Stimulated activated CD4-positive, alpha-beta T cell treated with anti-CD3 and anti-CD28 coated beads, Interleukin-15, amount 100 ng/mL, for 1 hour (primary cell): ENCODE measurements at places on chromosomes 16 and 17.

- no peak for DNase-seq
Observed at GRCh38 chr17:35081638-35082037, 18.1 kb upstream of the RFFL start.

DNA sequence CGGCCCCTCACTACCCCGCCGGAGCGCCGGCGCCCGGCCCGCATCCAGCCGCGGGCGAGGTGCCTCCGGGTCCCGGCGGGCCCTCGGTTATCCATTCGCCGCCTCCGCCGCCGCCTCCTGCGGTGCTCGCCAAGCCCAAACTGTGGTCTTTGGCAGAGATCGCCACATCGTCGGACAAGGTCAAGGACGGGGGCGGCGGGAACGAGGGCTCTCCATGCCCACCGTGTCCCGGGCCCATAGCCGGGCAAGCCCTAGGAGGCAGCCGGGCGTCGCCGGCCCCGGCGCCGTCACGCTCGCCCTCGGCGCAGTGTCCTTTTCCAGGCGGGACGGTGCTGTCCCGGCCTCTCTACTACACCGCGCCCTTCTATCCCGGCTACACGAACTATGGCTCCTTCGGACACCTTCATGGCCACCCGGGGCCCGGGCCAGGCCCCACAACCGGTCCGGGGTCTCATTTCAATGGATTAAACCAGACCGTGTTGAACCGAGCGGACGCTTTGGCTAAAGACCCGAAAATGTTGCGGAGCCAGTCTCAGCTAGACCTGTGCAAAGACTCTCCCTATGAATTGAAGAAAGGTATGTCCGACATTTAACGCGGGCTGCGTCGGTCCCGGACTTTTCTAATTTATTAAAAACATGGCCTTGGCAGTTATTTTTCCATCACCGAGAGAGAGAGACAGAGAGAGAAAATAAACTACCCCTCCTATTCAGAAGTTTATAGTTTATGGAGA is 2.8 kb downstream of the IRX5 start:
- no peak for DNase-seq

- no peak for DNase-seq
Observed at GRCh38 chr17:54237911-54238515, 415.3 kb downstream of the KIF2B start.

- no peak for DNase-seq
Observed at GRCh38 chr17:77419547-77420094, 278.9 kb downstream of the SEC14L1 start.

- no peak for DNase-seq
Observed at GRCh38 chr16:80080287-80080851, 460.4 kb upstream of the DYNLRB2 start.

- no peak for DNase-seq
Observed at GRCh38 chr17:30824002-30824355, 513 bp downstream of the CRLF3 start.

- no peak for DNase-seq
Observed at GRCh38 chr17:40068129-40068581, 5.4 kb downstream of the THRA start.

GRCh38 chr16:74709441-74709877 is 8.8 kb upstream of the MLKL start:
- DNase-seq: peak; percentile 76

DNA sequence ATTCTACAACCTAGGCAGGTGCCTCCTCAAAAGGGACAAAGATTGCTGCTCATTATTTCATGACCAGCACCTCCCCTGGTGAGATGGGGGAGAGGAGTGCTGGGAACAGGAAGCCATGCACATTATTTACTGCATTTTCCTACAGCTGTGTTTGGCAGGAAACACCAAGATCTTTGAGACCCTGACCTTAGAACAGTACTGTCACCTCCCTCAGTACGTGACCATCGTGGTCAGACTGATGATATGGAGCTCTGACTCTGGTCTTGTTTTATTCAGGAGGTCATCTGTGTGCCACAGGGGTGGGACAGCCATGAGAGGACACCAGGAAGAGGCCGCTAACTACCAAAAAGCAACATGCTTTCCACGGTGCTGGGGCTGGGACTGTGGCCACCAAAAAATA is 37.4 kb downstream of the USP22 start:
- no peak for DNase-seq

DNA sequence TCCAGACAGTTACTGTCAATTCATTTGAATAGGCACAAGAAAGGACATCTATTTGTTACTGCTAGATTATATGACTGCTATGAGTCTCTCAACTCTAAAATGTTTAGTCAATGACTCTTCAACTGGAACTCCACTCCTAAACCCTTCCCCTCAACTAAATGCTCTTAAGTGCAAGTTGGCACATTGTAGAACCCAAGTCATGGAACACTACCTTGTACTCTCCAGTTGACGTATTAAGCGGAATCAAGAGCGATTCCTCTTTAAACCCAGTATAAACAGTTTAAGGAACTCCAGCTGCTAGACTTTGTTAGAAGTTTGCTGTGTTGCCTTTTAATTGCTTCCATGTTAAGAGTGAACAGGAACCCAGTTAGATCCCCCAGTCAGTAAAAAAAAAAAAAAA is 44.6 kb downstream of the STH start:
- DNase-seq: no peak

- DNase-seq: no peak
Observed at GRCh38 chr16:83532634-83533033, 275.1 kb upstream of the HSBP1 start.

- DNase-seq: no peak
Observed at GRCh38 chr17:5516060-5516792, 29.9 kb downstream of the MIS12 start.

GRCh38 chr16:81006211-81006812 is 373 bp downstream of the CMC2 start:
- peak; percentile 52 for DNase-seq

DNA sequence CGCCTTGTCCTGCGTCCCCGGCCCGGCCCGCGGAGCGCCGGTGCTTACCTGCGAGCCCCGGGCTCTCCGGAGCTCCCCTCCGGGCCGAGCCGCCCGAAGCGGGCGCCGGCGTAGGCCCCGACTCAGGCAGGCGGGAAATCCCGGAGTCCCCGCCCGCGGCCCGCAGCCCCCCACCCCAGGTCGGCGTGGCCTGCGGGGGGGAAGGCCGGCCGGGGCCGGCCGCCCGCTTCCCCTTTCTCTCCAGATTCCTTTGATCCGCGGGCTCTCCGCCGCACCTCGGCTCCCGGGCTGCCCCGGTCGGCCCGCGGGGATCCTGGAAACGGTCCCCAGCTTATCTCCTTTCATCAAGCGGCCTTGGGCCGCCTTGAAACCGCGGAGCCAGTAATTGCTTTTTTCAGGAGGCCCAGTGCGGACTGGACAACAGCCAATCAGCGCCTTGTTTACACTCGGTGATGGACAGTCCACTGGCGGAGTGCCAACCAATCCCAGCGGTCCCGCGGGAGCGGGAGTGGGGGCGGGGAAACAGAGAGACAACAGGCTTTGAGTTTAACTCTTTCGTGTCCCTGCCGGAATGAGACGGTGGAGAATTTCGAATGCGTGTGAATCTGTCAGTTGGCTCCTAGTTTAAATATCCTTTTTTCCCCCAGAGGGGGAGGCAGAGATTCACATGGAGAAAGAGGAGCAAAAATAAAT is 1.4 kb upstream of the BAHCC1 start:
- DNase-seq: peak; percentile 42

DNA sequence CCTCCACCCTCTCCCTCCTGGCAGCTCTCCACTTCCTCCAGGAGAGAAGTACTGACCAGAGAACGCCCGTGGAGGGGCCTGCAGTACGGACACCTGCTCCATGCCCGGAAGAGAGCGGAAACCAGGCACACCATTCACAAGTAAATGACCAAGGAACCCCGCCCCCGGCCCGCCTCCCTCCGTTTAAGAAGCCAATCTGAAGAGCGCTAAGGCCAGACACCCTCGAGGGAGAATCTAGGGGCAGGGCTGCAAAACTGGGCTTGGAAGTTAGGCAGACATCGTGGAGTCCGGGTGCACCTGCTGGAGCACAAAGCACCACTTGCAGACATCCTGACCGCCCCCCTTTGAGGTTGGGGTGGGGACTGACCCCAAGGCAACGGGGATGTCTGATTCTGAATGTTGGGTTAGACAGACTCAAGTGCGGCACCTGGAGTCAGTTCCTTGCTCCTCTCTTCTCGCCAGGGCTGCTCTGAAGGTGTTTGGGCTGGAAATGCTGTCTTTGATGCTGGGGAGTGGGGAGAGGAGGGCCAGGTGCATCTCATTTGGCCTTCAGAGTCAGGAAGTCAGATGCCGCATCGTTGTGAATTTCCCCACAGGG is 964 bp upstream of the FAAP100 start:
- peak; percentile 59 for DNase-seq

- no peak for DNase-seq
Observed at GRCh38 chr17:40457369-40457768, 14.1 kb downstream of the IGFBP4 start.

DNA sequence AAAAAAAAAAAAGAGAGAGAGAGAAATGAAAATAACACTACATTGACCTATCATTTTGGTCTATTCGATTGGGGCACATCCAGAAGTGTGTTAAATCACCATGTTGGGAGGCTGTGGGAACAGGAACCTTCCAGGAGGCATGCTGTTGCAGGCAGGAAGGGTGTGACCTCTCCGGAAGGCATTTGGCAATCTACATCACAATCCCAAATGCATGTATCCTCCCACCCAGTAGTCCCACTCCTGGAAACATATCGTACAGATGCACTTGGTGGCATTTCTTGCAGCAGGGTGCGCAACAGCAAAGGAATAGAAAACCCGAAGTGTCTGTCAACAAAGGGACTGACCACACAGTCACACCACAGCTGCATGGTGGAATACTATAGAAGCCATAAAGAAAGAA is 7.9 kb downstream of the PLLP start:
- DNase-seq: no peak

DNA sequence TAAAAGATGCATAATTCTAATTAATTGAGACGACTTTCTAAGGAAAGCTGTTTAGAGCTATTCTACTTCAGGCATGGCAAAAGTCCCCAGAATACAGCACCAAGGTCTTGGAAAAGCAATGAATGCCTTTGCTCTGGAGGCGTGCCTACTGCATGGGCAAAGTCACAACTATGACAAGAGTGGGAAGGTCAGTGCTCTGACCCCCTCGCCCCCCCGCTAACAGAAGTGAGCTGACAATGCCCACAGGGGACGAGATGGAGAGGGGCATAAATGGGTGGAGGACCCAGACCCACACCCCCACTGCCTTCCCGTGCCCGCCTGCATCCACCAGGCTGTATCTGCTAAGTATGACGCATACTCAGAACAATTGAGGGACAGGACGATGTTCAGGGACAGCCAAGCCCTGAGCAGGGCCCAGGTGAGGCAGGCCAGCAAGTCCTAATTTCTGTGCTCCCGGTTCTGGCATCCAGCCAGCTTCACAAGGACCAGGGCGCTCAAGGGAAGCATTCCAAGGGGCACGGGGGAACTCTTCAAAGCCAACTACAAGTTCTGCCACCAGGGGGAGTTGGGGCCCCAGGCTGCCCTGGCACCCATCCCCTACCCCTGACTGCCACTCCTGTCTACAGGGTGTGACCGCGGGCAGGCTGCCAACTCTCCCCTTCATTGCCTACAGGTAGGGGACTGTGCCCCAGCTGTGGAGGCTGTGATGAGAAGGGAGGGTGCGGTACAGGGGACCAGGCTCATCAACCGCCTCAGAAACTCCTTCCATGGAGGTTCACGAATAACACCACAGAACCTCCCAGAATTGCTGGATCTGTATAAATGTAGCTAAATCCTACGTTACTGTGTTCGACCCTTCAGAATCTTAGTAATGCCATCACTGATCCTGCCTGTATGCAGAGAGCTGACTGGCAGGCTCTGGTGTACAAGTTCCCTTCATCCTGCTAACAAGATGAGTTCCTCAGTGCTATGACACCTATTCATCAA is 20.8 kb downstream of the NPRL3 start:
- peak; percentile 32 for DNase-seq

DNA sequence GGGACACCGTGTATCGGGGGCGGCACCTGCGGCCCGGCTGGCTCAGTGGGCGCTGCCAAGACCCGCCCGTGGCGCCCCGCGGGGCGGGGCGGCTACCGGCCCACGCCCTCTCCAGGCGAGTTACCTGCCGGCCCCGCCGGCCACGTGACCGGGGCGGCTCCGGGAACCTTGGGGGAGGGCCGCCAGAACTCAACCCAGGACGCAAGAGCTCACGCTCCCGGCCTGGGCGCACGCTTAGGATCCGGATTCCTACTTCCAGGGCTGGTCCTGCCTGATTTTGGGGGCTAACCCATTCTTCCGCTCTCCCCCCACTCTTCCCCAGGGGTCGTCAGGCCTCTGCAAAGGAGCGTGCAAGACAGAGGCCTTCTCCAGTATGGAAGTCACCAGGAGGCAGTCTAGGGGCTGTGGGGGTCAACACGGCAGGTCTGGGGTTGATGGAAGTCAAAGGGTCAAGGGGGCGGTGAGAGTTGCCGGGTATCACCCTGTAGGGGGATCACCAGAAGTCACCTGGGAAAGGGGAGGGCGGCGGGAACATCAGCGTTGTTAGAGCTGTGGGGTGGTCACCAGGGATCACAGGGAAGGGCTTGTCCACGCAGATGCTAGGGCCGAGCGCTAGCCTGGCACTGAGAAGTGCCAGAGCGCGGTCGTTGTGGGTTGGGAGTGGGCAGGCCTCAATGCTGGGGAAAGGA is 354 bp upstream of the ESRP2 start:
- DNase-seq: peak; percentile 26

DNA sequence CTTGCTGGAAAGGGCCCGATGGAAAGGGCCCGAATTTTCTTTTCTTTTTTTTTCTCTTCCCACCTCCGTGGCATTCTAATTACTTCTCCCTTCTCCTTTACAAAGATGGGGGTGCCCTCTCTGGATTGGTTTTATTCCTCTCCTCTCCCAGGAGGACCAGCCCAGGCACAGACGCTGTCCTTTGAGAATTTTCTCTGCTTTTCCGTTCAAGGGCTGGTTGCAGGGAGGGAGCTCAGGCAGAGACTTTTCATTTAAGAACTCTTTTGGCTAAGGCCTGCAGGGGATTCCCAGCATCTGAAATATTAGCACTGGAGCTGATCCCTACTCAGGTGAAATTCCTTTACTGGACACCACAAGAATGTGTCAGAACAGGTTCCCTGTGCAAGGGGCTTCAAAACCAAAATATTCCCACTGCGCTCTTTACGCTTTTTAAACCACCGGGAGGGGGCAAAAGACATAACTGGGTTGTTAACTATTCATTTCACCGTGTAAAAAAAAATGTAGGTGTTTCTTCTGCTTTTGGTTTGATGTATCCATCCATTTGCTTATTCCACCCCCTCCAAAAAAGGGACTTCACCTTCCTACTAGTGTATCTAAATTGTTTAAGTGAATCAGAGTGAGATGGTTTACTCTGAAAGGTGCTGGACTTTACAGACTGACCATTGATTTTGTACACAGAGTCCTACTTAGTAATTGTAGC is 1.4 kb downstream of the NFAT5 start:
- DNase-seq: no peak
